ENCODE measurements at places on chromosomes 13 and 19. TPM values are rescaled to one million over a fixed set of nuclear protein-coding genes. Genes with fewer than 3 reads are reported as not detected.

The CERS1 gene
- total RNA-seq: 0.85 TPM

The ITPKC gene
- 12.6 TPM for total RNA-seq

The ZNF835 gene
- total RNA-seq: 0.18 TPM

The PCDH8 gene
- total RNA-seq: not detected

The HAUS5 gene
- 3.0 TPM for total RNA-seq

The PSG4 gene
- total RNA-seq: not detected

The ZNF878 gene
- total RNA-seq: not detected

The ELAVL1 gene
- 13.1 TPM for total RNA-seq

The PSPN gene
- total RNA-seq: 0.43 TPM

The SWSAP1 gene
- 0.43 TPM for total RNA-seq

The NLRP7 gene
- not detected for total RNA-seq

The DLL3 gene
- total RNA-seq: under 0.01 TPM

The ZNF829 gene
- total RNA-seq: 2.4 TPM

The CBLC gene
- not detected for total RNA-seq

The C19orf73 gene
- 0.83 TPM for total RNA-seq

The VPS36 gene
- 17.9 TPM for total RNA-seq

The ZNF723 gene
- total RNA-seq: not detected

The IRGC gene
- total RNA-seq: not detected
